GM10248 (cell line): ENCODE measurements at places on chromosomes 12 and 14.
A peak's percentile ranks its signal among the peaks of the same experiment; 100 is the strongest.

GRCh38 chr12:111870706-111871105 is 28.7 kb downstream of the MAPKAPK5 start:
- no peak for DNase-seq

DNA sequence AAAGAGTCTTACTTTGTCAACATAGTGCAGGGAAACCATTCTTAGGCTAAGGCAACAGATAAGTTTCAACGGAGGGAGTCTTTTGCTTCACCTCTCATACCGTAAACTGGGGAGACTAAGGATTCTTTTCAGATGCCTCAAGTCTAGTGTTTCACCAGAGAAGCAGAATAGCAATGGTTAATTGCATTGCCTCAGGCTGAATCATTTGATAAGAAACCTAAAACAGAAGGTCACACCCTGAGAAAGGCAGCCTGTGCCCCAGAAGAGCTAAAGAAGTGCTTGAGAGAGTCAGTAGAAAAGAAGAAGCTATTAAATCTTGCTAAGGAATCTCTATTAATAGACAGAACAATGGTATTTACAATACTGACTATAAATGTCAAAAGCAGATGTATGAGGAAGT is 21.8 kb upstream of the ATXN7L3B start:
- DNase-seq, result no peak

- no peak for DNase-seq
Observed at GRCh38 chr12:48160807-48161206, 3.5 kb upstream of the ASB8 start.

DNA sequence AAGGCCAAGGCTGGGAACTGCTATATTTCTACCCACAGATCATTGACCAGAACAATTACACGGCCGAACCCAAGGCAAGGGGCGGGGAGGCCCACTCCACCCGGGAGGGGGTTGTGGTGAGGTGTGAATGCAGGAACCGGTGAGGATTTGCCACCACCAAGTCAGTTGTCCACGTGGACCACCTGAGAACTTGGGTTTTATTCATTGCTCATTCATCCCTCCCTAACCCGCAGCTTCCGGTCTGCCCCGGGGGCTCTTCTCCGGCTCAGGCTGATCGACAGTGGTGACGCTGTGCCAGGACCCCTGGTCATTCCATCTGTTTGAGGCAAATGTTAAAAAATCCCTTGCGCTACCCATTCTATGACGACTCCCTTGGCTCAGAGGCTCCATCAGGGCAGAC is 127.7 kb upstream of the RTL1 start:
- no peak for DNase-seq

GRCh38 chr12:44616402-44616801 is 259.7 kb downstream of the NELL2 start:
- DNase-seq, result no peak

DNA sequence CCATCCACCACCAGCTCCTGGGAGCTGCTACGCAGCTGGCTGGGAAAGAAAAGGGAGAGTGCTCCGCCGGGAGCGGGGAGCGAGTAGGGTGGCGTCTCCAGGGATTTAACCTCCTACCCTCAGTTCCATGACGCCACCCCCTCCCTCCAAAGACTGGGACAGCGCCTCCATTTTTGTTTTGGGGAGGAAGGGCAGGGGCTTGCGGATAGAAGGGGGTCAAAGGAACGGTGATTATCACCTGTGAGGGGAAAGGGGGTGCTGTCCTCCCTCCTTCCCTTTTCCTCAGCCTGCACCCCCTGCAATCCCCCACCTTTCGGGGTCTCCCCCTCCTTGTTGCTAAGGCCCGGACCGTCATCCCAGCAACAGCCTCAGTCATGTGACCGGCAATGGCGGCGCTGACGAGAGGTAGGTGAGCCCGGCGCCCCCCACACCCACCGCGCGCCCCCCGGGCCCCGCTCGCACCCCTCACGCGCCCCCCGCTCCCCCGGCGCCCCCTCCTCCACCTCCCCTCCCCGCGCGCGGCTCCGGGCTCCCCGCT is at the start of gene DTX3:
Gene DTX3 (plus strand): TSS at position 371 of the 538 bp plus-strand sequence. CDS start 1,694 bp downstream, outside the sequence.
- peak; percentile 77 for DNase-seq

GRCh38 chr14:103385929-103386712 is 906 bp downstream of the MARK3 start:
- DNase-seq, result no peak

DNA sequence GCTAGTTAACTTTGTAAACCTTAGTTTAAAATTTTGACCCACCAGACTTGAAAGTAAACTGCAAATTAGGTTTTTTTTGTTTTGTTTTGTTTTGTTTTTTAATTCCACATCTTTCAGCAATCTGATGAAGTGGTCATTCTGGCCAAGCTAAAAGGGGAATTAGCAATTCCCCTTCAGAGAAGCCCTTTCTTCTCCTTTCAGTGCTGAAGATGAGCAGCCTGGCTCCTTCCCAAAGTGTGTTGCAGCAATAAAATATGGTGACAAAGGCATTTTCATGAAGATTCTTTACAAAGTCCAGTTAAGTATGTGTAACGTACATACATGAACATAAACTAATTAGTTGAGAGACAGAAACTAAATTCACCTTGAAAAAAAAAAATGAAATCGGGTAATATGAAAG is 380.1 kb downstream of the NOVA1 start:
- no peak for DNase-seq

DNA sequence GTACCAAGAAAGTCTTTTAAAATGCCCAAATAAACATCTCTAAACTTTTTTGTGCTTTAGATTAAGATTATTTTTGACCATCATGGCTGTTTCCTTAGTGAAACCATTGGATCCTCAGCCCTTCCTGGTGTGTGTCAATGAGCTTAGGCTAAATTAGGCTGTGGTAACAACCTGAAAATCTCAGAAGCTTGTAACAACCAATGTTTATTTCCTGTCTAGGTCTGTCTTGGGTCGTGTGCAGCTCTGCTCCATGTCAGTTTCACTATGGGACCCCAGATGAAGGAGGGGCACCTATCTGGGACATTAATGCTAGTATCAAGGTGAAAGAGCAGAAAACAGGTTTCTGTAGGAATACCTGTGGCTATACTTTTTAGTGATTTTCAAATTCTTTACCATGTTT is 49.9 kb downstream of the KCNMB4 start:
- no peak for DNase-seq

- DNase-seq, result peak; percentile 34
Observed at GRCh38 chr12:79927772-79928474, 7.0 kb downstream of the PPP1R12A start.

GRCh38 chr12:119036878-119037825 is 55.8 kb downstream of the SRRM4 start:
- DNase-seq, result peak; percentile 59

GRCh38 chr14:29671034-29671433 is 256.6 kb downstream of the PRKD1 start:
- no peak for DNase-seq

DNA sequence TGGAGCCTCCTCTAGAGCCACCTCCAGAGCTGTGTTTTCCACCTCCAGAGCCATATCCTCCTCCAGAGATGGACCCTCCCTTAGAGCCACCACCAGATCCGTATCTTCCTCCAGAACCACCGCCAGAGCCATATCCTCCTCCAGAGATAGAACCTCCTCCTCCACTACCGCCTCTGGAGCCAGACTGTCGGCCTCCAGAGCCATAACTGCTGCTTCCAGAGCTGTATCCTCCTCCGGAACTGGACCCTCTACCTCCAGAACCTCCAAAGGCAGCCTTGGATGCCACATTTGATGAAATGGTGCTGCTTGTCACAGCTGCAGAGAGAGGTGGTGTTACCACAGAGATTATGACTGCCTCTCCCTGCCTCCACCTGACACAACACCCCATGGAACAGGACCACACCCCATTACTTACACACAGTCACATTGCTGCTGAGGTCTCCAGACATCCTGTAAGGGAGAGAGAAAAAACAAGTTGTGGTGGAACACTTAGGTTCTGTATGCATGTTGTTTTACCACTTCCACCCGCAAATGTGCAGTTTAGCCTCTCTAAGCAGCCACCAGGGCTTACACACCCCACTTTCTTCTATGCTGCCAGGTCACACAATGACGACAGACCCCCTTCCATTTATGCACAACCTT is 6.8 kb downstream of the KRT2 start:
- no peak for DNase-seq

GRCh38 chr14:65336191-65336591 is 76.3 kb upstream of the FUT8 start:
- no peak for DNase-seq

- DNase-seq, result no peak
Observed at GRCh38 chr14:92676403-92677086, 71.9 kb downstream of the LGMN start.

GRCh38 chr14:45251912-45252311 is 1.1 kb downstream of the MIS18BP1 start:
- DNase-seq, result peak; percentile 73

DNA sequence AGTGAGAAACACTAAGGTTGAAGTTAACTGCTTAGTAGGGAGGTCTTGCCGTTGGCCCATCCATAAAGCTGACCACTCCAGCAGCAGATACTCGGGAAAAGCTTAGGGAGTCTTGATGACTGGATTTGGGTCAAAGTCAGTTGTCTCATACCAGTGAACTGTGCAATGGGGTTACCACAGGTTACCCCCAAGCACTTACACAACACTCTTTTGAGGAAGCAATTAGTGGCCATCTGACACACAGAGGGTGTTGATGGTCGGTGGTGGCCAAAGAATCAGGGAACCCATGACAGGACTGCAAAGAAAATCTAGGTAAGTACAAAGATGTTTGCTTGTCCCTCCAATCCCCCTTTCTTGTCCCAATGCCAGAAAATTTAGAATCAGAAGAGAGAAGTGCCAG is 410.2 kb downstream of the APAF1 start:
- DNase-seq, result no peak

- DNase-seq, result no peak
Observed at GRCh38 chr12:120818416-120818815, 85.7 kb downstream of the SPPL3 start.

GRCh38 chr12:17666641-17667324 is 423.2 kb downstream of the RERGL start:
- no peak for DNase-seq

DNA sequence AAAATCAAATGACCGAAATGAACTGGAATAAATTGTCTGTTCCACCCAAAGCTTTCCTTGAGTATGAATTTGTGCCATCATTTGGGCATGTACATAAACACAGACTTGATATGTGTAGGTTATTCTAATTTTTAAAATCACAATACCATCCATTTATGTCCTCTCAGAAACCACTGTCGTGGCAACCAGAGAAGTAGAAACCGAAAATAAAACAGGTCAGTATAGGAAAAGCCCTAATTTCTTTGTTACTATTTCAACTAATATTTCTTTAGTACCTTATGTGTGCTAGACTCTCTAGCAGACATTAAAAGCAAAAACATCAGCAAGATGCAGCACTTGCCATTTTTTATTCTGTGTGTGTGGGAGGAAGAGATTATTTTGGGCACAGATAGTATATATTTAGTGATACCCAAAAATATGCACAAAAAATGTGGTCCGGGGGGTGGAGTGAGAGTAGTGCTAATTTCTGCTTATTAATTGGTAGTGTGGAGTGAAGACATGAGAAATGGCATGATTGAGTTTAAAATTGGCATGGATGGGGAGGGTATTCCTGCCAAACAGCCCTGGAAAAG is 130.8 kb upstream of the CNTN1 start:
- DNase-seq, result no peak

DNA sequence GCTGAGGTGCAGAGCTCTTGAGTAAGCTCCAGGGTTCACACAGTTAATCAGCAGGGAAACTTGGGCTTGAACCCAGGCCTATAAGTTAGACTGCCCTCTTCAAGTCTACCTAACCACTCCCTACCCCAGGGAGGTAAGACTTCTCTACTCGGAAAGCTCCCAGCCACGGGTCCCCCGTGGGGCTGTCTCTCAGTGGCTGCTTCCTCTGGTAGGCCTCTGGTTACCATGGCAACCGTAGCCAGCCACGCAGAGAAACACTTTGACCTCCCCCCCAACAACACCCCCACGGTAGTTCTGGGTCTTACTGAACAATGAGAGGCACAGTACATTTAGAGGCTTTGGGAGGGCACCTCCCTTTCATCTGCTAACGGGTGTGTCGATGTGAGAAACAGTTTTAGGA is 245.2 kb downstream of the AACS start:
- no peak for DNase-seq

- no peak for DNase-seq
Observed at GRCh38 chr12:108602976-108603704, 5.3 kb upstream of the TMEM119 start.

GRCh38 chr14:100474196-100474595 is 113.0 kb downstream of the BEGAIN start:
- DNase-seq, result no peak

DNA sequence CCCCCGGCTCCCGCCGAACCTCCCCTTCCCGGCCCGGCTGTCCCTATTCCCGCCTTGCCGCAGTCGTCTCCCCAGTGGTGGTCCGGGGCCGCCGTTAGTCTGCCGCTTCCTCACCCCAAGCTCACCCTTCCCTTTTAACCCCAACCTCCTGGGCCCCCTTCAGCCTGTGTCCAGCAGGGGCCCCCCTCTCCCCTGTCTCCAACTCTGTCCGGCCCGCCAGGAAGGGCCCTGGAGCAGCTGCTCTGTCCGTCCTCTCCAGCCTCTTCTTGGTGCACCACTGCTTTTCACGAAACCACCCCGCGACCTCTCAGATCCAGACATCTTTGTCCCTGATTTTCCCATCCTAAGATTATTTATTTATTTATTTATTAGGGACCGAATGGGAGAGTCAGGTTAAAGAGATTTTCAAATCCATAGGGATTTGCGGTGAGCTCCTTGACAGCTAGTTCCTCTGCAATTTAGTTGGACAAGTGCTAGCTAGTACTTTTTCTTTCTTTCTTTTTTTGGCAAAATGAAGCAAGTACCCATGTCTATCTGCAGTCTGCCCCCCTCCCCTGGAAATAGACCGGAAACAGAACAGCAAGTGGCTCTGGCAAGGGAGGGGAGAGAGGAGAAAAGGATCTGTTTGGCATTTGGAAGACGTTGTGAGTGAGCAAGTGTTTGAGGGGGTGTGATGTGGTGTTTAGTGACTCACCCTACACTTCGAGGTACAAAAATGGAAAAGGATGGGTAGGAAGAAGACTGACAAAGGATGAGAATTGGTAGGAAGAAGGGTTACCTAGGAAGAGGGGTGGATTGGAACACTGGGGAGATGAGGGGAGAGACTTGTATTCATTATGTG is 632 bp downstream of the UBR7 start:
- peak; percentile 62 for DNase-seq

DNA sequence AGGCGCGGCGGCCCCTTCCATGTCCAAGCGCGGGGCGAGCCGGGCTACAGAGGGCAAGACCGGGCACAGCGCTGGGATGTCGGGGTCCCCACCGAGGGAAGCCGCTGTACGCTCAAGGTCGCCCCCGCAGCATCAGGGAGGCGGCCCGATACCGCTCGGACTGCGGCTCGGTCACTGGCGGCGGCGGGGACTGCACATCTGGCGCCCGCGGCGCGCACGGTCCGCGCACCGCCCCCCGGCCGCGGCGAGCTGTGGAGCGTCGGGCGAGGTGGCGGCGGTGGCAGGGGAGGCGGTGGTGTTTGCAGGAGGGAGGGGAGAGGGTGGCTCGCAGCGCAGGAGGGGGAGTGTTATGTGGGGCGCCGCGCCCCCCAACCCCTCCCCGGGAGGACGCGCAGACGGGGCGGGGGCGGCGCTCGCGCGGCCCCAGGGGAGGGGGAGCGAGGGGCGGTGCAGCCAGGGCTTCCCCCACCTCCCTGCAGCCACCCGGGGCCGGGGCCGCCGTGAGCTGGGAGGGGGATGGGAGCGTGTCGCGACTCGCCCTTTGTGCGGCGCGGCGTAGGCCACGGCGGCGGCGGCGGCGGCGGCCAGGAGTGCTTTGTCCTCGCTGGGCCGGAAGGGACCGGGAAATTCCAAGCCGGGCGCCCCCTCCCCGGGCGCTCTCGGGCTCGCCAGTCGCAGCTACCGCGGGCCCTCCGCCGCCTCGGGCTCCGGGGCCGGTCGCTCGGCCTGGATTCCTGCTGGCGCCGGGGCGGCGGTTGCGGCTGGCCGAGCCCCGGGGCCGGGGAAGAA is at the start of gene NUAK1:
Gene NUAK1 (minus strand): TSS at position 322 of the 789 bp plus-strand sequence. CDS start 301 bp downstream, at position 21.
- DNase-seq, result peak; percentile 26

GRCh38 chr12:16691624-16692023 is 85.7 kb upstream of the LMO3 start:
- no peak for DNase-seq
